ENCODE measurements at places on chromosomes 11 and 22.

DNA sequence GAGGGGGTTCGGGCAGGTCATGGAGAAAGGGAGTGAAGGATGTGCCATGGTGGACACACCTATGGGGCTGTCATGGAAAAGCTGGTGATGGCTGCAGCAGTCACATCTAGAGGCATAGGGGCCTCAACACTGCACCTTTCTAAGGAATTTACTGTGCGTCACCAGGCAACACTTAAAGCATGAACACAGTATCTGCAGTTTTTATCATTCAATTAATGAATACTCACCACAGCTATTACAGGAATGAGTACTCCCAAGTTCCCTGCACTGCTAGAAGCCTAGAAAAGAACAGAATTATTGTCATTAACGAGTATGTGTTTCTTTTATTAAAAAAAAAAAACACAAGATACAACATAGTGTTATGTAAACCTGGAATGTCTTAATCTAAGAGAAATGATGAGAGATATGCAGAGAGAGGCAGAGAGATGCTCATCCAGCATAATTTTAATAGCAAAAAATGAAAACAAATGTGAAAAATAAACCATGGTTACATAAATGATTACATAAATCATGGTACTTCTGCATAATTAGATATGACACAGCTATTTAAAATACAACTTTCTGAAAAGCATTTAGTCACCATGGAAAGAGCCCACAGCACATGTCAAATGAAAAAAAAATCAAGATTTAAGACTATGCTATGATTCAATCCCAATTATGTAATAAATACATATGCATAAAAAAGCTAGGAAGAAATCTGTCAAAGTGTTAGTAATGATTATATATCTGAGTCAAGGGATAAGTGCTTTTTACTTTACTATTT lies 19.2 kb downstream of the SERPIND1 start:
- DNase-seq, result no peak

DNA sequence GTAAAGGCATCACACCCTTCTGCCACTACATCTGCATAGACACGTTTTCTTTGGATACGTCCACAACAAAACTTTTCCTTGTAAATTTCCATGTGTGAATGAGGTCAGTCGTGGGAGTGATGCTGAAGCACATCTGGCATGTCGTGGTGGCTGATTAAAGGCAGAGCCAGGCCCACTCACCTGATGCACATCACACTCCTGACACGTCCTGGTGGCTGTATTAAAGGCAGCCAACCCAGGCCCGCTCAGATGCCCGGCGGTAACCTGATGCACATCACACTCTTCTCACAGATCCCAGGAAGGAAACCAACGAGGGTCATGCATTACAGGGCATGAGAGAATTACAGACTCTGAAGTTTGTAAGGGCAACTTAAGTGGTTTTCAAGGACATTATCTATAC lies 321.6 kb upstream of the B3GAT1 start:
- DNase-seq, result no peak

- no peak for DNase-seq
These were observed 446.6 kb downstream of the DLG2 start for GRCh38 chr11:85180528-85180927.

GRCh38 chr11:76719686-76720085 lies 49.1 kb upstream of the LRRC32 start:
- no peak for DNase-seq

GRCh38 chr11:68659158-68659921 lies 25.0 kb upstream of the GAL start:
- DNase-seq, result no peak

DNA sequence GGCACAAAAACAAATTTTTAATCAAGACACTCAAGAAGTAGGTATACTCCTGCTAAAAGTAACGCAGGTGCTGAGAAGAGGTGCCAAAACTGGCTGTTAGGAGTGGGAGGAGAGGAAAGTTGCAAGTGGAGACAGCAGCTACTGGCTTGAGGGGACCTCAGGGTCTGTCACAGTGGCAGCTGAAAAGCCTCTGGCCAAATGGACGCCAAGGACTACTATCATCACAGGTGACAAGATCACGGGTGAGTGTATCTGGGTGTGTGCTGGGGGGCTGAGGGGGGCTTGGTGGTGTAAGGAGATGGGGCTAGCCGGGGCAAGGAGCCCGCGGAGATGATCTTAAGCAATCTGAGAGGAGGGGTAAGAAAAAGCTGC lies 687 bp downstream of the ZNF202 start:
- no peak for DNase-seq

- DNase-seq, result no peak
These were observed 28.6 kb downstream of the PPP2R1B start for GRCh38 chr11:111737444-111738210.

- no peak for DNase-seq
These were observed 367.6 kb downstream of the TBC1D22A start for GRCh38 chr22:47129902-47130635.

Data from activated CD4-positive, alpha-beta T cell treated with anti-CD3 and anti-CD28 coated beads for 24 hours (primary cell).